Neural progenitor cell (in vitro differentiated cells): ENCODE measurements at places on chromosomes 3 and 15. TPM values are rescaled to one million over a fixed set of nuclear protein-coding genes. Genes with fewer than 3 reads are reported as not detected.

DNA sequence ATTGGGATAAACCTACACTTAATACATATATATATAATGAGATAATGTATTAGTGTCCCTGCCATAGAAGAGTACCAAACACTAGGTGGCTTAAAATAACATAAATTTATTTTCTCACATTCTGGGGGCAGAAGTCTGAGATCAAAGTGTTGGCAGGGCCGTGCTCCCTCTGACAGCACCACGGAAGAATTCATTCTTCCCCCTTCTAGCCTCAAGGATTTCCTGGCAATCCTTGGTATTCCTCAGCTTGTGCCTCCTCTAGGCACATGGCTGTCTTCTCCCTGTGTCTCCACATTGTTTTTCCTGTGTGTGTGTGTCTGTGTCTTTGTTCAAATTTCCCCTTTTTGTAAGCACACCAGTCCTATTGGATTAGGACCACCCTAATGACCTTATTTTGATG lies 115.2 kb upstream of the AGBL1 start:
- no peaks in the 10 kb centered on the region for H3K36me3 ChIP-seq
- no peak overlapping the region for H3K4me3 ChIP-seq
- DNase-seq, result no peak
- H3K4me1 ChIP-seq, result peaks cover 23% of the 10 kb centered on the region

- H3K4me3 ChIP-seq, result no peak overlapping the region
- H3K36me3 ChIP-seq, result no peaks in the 10 kb centered on the region
- H3K4me1 ChIP-seq, result peaks cover 7% of the 10 kb centered on the region
- H3K27me3 ChIP-seq, result peaks cover 15% of the 10 kb centered on the region
Observed at GRCh38 chr15:90930861-90931574, 1.3 kb downstream of the HDDC3 start.

DNA sequence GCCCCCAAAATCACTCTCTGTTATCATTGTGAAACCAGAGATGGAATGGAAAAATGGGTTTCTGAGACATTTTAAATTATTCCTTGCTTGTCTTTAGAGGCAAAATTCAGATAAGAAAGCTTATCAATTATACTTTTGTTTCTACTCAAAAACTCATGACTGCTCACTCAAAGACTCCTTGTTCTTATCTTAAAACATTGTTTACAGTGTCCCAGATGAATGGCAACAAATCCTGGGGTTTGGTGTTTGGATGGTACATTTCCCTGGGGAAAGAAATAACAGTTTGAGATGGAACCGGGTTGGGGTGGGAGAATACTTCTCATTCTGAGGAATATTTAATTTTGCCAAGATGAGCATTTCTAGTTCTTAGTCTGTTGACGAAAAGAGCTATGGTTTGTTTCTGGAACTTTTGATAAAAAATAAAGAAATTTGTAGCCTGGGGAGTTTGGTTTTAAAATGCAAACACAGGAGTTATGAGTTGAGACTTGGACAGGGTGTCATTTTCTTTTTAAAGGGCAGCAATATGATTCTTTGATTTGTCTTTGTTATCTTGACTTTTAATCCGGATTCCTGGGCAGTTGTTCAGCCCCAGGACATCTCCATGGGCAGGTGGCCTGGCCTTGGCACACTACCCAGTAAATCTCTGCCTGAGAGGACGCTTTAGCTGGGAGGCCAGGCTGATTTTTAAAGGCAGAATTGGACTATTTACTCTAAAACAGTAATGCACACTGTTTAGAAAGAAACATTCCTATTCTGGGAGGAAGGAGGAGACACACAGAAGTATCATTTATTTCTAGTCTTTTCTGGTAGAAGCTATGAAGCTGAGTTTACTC lies 32.4 kb downstream of the BTD start:
- H3K36me3 ChIP-seq, result no peaks in the 10 kb centered on the region
- no peak overlapping the region for H3K4me3 ChIP-seq
- H3K27me3 ChIP-seq, result no peaks in the 10 kb centered on the region
- H3K4me1 ChIP-seq, result peaks cover 13% of the 10 kb centered on the region

The CPA3 gene
- not detected in 2 replicates for total RNA-seq
